GM20000 (cell line): ENCODE measurements at places on chromosomes 3 and 15.

- no peak for DNase-seq
These were observed 80.5 kb downstream of the NPAP1 start for GRCh38 chr15:24756101-24756500.

- DNase-seq = no peak
These were observed 2.1 kb upstream of the ANP32A start for GRCh38 chr15:68822818-68823217.

- DNase-seq = no peak
These were observed 35.8 kb upstream of the ATP13A3 start for GRCh38 chr3:194522579-194523046.

DNA sequence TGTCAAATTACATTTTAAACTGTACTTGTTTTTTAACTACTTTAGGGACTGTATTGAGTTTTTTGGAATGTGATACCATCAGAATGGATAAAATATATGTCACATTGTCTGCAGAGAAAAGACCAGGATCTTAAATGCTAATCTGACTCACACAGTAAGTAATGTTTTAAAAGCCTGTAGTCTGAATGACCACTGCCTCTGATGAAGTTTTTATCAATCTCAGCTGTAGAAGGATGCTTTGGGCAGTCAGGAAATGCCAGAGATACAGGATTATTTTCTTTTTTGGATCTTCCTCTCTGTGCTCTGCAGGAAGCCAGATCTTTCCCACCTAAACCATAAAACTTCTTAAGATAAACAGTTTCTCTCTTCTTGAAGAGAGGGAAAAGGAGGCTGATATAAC lies 73.1 kb upstream of the PRTG start:
- DNase-seq = no peak

DNA sequence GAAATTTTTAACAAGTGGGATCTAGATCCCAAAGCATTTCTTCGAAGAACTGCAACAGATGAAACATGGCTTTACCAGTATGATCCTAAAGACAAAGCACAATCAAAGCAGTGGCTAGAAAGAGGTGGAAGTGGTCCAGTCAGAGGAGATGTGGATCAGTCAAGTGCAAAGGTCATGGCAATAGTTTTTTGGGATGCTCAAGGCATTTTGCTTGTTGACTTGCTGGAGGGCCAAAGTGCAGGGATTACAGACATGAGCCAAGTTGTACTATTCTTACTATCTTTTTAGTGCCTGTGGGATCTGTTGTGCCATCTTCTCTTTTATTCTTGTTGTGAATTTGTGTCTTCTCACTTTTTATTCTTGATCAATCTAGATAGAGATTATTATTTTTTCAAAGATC lies 82.0 kb downstream of the REC114 start:
- no peak for DNase-seq

DNA sequence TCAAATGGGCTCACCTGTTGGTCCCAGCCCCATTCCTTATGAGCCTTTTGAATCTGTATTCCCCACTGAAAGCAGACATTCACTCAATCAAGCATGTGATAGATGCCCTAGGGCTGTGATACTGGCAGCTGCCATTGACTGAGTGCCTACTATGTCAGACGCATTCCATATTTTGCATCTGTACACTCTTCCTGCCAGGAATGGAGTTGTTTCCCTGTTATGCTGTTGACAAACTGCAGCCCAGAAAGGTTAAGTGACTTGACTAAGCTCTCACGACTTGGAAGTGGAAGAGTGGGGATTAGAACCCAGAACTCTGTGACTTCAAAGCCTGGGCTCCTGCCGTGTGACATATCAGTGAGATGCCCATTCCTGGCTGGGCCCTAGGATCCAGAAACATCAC lies 211.4 kb downstream of the RPLP1 start:
- no peak for DNase-seq

DNA sequence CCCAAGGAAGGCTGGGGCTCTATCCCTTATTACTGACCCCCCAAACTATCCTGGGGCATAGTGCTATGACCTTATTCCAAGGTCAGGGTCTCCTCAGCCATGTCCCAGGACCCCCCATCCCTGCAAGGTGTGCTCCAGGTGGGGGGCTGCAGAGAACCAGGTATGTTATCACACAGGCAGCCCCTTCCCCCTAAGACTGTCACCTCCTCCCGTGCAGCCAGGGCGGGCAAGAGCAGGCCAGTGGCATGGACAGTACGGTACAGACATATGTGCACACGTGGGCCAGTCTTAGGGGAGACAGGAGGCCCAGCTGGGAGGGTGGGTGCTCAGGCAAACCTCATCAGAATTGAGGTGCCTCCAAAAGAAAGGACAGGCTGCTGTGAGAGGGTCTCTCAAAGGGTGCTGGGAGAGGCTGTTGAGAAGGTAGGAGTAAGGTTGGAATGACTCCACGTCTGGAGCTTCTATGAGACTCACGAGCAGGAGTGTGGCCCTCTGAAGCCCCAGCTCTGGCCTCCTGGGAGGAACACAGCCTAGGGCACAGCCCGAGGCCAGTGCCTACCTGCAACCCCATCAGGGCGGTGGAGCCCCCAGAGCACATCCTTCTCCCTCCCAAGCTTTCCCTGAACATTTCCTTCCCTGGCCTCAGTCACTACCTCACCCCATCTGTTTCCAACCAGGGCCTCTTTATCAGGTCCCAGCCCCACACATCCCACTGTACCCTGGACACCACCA lies 1.7 kb upstream of the COL7A1 start:
- no peak for DNase-seq
